Stimulated activated CD4-positive, alpha-beta T cell treated with anti-CD3 and anti-CD28 coated beads, Interleukin-4, amount 100 ng/mL, for 1 hour (primary cell): ENCODE measurements at places on chromosomes 5 and 9.

DNA sequence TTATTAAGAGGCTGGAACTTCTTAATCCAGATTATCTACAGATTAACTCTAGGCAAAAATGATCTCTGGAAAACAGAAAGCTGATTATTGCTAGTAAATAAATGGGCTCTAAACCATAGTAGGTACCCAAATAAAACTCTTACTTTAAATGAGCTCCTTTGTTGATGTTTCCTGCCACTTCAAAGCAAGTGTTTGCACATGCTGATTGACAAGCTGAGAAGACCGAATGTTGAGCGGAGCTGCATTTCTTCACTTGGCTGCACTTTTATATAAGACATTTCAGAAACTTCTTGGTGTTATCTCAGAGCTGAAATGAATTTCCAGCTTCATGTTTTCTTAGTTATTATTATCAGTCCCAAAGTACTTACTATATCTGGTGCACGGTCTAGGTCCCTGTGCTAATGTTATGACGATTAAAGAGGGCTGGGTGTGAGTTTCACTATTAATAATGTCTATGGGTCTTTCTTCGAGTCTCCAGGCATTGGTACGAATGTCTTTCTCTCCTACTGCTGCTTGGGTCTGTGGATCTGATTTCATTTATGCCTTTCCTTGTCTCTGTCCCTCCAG lies 58.6 kb upstream of the CTXN3 start:
- no peak for DNase-seq

- no peak for DNase-seq
Observed at GRCh38 chr5:106875591-106876297, 795.0 kb downstream of the EFNA5 start.

- DNase-seq: no peak
Observed at GRCh38 chr5:106361905-106362304, 1308.8 kb downstream of the EFNA5 start.

DNA sequence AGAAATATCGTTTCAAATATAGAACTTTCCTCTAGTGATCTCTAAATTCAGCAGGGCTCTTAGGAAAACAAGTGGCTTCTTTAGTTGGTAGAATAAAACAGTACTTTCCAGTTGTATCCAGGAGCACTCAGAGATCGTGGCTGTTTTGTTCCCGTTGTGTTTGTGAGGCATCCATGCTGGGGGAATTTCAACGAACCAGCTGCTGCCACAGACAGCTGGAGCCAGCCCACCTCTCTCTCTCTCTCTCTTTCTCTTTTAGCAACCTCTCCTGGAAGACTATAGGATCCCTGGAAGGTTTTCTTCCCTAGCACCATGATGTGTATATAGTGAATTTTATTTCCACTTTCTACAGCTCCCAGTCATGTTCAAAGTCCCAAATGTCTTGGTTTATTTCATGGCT lies 1116.0 kb upstream of the SEMA6A start:
- DNase-seq: no peak

GRCh38 chr5:138569782-138570181 lies 5.4 kb downstream of the HSPA9 start:
- DNase-seq: no peak

DNA sequence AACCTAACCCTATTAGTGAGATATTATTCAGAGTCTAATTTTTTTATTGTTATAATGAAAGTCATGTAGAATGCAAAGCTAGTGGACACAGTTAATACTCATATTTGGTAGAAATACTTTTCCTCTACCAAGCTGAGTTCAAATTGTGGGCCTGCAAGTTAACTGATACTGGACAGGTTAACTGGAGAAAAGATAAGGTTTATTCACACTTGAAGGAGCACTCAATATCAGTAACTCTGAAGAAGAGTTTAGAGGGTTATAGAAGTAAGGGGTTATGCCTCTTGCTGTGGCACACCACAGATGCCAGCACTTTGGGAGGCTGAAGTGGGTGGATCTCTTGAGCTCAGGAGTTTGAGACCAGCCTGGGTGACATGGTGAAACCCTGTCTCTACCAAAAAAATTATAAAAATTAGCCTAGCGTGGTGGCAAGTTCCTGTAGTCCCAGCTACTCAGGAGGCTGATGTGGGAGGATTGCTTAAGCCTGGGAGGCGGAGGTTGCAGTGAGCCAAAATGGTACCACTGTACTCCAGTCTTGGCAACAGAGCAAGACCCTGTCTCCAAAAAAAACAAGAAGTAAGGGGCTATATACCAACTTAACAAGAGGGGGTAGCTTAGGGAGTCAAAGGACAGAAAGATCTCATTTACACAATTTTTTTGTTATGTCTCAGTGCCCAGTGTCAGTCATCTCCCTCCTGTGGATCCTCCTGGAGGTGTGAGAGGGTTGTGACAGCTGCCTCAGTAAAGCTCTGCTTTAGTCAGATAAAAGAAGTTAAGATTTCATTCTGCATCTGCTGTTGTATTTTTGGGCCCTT lies 121.2 kb upstream of the GRHPR start:
- no peak for DNase-seq

DNA sequence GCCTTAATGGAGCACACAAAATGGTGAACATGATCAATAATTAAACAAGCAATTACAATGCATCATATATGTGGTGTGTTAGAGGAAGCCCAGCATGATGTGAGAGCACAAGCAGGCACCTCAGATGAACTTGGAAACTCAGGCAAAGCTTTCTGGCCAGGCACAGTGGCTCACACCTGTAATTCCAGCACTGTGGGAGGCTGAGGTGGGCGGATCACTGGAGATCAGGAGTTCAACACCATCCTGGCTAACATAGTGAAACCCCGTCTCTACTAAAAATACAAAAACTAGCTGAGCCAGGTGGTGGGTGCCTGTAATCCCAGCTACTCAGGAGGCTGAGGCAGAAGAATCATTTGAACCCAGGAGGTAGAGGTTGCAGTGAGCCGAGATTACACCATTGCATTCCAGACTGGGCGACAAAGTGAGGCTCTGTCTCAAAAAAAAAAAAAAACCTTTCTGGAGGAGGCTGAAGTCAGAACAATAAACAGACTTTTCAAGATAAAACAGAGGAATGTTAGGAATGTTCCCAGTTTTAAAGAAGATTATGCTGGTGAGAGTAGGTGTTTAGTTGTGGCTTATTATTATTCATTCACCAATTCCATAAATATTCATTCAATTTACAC lies 159.4 kb downstream of the CEMIP2 start:
- no peak for DNase-seq

- DNase-seq: no peak
Observed at GRCh38 chr5:58902765-58903164, 319.9 kb downstream of the RAB3C start.

GRCh38 chr5:141716009-141716408 lies 34.0 kb upstream of the ARAP3 start:
- DNase-seq: no peak

- no peak for DNase-seq
Observed at GRCh38 chr5:140862441-140863295, 6.1 kb upstream of the PCDHA11 start.

- DNase-seq: peak; percentile 15
Observed at GRCh38 chr9:136578915-136579649, 33.2 kb upstream of the NOTCH1 start.

DNA sequence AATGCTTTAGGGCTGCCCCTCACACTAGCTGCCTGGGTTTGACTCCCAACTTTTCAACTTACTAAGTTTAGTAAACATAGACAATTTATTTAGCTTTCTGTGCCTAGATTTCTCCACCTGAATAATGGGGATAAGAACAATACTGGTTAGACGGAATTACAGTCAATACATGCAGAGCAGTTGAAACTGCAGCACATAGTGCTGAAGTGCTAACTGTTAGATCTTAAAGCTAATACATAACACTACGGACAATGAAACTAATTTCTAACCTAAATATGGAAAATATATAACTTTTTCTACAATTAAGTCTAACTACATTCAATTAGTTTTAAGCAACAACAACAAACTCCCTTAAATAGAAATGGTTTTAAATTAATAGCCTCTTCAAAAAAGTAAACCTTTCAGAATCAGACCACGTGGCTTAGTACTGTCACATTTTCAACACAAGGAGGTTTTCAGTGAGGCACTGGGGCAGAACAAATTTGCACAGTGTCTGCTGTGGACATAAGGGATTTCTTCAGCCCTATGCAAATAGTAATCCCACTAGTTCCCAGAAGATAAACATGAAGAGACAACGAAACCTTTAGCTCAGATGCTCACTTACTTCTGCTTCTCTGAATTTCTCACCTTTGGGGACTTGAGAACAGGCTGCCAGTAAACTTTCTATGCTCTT lies 293.4 kb downstream of the EDIL3 start:
- DNase-seq: no peak

GRCh38 chr9:132409828-132410528 lies at the start of gene CFAP77:
TSS of gene CFAP77 (plus strand) at chr9:132410211. CDS start at chr9:132410272, 61 bp downstream.
- peak; percentile 48 for DNase-seq

GRCh38 chr9:2209400-2209799 lies 194.3 kb downstream of the SMARCA2 start:
- DNase-seq: no peak

GRCh38 chr5:122316656-122317055 lies 4.6 kb downstream of the SNCAIP start:
- DNase-seq: no peak

GRCh38 chr9:85053206-85053786 lies 383.8 kb downstream of the NTRK2 start:
- DNase-seq: no peak
